ENCODE measurements at places on chromosomes 2 and 18. TPM values are rescaled to one million over a fixed set of nuclear protein-coding genes. Genes with fewer than 3 reads are reported as not detected.
A peak's percentile ranks its signal among the peaks of the same experiment; 100 is the strongest.

DNA sequence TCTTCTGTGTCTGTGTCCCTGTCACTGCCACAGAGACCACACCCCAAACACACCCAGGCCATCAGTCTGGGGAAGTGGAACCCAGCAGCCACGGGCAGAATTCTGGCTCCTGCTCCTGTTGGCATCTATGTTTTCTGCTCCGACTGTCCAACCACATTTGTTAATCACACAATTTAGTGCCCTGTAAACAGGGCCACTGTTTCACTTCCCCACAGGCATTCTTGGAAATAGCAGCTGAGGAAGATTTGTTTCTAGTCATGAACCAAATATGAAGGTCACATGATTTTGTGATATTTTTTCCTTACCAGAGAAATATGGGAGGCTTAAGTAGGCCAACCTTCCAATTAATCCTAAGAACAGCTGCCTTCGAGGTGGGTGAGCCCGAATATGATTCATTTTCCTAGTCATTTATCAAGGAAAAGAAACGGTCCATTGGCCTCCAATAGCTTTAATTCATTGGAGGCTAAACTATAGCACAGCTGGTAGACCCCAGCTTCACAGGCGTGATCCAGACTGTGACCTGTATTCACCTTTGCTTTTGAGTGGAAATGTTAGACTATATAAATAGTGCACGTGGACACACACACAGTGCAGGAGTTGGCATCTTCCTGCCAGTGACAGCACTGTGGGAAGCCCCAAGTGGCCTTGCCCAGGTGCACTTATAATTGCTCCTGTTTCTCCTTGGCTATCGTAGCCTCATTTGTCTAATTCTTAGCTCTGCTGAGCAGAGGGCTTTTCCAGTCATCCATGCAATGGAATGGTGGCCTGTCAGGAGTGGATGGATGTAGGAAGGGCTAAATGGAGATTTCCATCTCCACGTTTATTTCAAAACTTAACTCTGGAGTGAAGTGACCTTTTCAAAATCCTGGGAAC lies 267.9 kb downstream of the LPIN1 start:
- H3K27ac ChIP-seq = no peak overlapping the region
- no peaks in the 10 kb centered on the region for H3K4me1 ChIP-seq
- no peaks in the 10 kb centered on the region for H3K27me3 ChIP-seq

DNA sequence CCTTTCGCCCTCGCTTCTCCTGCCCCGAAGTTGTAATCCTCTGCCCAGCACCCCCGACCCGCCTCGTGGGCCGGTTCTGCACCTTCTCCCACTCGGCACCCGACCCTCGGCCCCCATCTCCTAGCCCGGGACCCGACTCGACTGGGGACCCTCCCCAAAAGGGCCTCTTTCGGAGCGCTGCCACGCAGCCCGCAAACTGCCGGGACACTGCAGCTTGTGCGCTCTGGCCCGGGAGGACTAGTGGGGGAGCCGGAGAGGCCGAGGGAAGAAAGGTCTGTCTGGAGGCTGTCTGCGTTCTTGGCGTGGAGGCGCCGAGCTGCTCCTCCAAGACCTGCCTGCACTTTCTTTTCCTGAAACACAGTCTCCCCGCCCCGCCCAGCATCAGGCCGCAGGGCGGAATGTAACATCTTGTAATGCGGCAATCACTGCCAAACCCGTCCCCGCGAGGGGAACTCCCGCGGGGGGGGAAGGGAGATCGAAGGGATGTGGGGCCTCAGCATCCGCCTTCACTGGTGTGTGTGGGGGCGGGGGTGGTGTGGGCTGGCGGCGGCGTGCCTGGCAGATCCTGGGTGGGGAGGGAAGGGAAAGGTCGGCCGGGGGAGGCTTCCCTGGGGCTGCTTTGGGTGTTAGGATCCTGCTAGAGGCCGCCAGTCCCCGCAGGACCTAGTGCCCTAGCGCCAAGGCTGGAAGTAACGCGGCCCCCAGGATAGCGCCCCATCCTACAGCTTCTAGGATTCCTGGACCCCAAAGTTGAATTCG lies 7.4 kb downstream of the DLX2 start:
- H3K27ac ChIP-seq = no peak overlapping the region
- peaks cover 54% of the 10 kb centered on the region for H3K4me1 ChIP-seq
- no peaks in the 10 kb centered on the region for H3K36me3 ChIP-seq
- DNase-seq = no peak
- H3K4me3 ChIP-seq = peak overlapping the region; percentile 35
- peaks cover 17% of the 10 kb centered on the region for H3K27me3 ChIP-seq

The PLEKHM3 gene
- total RNA-seq = 24.6 TPM

DNA sequence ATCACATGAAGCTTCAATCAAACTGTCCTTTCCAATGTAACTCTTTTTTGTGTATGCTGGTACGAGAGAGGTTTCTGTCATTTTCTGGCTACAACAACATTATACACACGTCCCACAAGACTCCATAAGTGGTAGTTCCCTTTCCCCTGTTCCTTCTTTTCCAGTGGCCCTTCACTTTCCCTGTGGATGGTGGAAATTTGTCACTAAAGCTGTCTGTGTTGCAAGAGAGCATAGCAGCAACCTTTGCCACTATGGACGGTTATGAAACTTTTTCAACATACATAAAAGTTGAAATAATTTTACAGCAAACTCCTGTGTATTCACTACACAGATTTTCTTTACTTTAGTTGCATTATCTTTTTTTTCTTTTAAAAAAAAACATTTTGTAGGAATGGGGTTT lies 18.7 kb downstream of the DBI start:
- H3K36me3 ChIP-seq = no peaks in the 10 kb centered on the region
- H3K4me1 ChIP-seq = peaks cover 32% of the 10 kb centered on the region
- no peaks in the 10 kb centered on the region for H3K27me3 ChIP-seq
- no peak for DNase-seq
- H3K4me3 ChIP-seq = no peak overlapping the region

GRCh38 chr18:35042389-35043071 lies 1.3 kb downstream of the MAPRE2 start:
- H3K4me1 ChIP-seq = peaks cover 55% of the 10 kb centered on the region
- no peaks in the 10 kb centered on the region for H3K27me3 ChIP-seq
- H3K27ac ChIP-seq = peak overlapping the region; percentile 96
- DNase-seq = no peak

The BOLL gene
- not detected for total RNA-seq

- no peaks in the 10 kb centered on the region for H3K4me1 ChIP-seq
- no peak for DNase-seq
- no peaks in the 10 kb centered on the region for H3K27me3 ChIP-seq
- H3K36me3 ChIP-seq = no peaks in the 10 kb centered on the region
Measured at GRCh38 chr2:54086157-54086556, 29.3 kb upstream of the ACYP2 start.
